ENCODE measurements at places on chromosomes 7 and 10.

GRCh38 chr7:100477871-100478267 is 1.1 kb downstream of the TSC22D4 start:
- no peak for DNase-seq

DNA sequence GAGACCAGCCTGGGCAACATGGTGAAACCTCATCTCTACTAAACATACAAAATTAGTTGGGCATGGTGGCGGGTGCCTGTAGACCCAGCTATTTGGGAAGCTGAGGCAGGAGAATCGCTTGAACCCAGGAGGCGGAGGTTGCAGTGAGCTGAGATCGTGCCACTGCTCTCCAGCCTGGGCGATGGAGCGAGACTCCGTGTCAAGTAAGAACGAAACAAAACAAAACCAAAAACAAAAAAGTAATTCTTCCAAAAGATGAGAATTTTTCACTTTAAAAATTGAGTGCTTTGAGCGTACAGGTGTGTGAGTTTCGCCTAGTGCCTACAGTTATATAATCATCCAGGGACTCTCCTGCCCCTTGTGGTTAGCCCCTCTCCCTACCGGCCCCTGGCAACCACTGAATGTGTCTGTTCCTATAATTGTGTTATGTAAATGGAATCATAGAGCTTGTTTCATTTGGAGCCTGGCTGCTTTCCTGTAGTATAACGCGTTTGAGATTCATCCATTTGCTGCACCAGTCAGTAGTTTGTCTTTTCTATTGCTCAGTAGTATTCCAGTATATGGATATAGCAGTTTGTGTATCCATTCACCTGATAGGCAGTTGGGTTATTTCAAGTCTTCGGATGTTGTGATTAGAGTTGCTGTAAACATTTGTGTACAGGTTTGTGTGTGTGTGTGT is 80.0 kb downstream of the RBM33 start:
- DNase-seq, result no peak

GRCh38 chr10:13536674-13537366 is 8.0 kb upstream of the BEND7 start:
- no peak for DNase-seq

- no peak for DNase-seq
Measured at GRCh38 chr10:114694752-114695151, 36.7 kb upstream of the ABLIM1 start.

GRCh38 chr10:8045726-8046494 is 8.6 kb upstream of the GATA3 start:
- no peak for DNase-seq

DNA sequence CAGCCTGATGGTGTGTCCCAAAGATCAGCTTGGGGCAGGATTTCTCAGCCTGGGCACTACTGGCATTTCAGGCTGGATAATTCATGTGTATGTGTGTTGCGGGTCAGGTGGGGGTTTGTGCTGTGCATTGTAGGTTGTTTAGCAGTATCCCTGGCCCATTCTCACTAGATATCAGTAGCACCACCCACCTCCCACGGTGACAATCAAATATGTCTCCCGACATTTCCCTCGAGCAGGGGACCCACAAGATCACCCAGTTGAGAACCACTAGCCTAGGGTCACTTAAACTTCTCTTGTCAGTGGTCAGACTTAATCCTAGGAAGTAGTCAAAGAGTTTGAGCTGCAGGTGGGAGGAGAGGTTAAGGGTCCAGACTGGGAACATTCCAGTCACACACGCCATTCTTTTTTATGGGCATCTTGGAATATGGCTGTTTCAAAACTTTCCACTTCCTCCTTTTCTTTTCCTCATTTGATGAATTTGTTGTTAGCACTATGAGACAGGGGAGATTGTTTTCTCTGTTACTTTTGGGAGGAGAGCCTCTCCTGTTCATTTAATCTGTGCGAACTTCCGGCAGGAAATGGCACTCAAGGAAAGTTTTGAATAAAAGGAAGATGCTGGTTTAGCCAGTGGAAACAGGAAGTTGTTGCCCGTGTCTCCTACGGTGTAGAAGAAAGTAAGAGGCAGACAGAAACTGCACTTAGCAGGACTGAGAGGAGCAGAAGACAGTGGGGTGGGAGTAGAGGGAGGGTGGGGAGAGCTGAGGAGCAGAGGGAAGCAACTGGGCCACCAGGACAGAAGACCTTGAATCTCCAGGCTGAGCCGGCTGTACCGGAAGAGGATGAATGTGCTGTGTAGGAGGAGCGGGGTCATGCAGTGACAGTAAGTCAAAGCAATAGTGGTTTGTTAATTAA is 17.6 kb upstream of the EXOC6 start:
- no peak for DNase-seq

GRCh38 chr7:133288970-133289369 is 36.1 kb downstream of the EXOC4 start:
- DNase-seq, result no peak

- DNase-seq, result no peak
Measured at GRCh38 chr7:55415173-55415778, 50.1 kb downstream of the LANCL2 start.

- no peak for DNase-seq
Measured at GRCh38 chr7:121803039-121803438, 69.9 kb upstream of the PTPRZ1 start.

GRCh38 chr7:156220701-156221100 is 408.4 kb upstream of the SHH start:
- DNase-seq, result no peak

DNA sequence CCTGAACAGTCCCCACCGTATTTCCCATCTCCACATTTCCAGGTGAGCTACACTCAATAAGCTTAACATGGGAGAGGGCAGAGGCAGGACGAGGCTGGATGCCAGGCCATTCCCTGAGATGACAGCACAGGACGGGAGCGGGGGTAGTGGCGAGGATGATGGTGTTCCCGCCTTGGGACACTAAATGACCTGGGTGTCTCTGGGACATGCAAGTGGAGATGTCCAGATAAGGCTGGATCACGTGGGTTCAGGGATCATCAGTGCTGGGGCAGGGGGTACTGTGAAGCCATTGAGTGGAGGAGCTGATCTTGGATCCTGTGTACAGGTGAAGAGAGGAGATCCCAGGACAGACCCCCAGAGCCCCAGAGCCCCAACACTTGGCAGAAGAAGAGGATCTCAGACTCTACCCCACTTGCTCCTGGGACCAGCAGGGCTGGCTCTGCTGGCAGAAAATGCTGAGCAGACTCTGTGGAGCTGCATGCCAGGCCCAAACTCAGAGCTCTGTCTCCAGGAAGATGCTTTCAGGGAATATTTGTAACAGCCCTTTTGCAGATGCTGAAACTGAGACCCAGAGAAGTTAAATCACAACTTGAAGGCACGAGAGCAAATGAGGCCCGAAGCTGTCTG is 29.7 kb upstream of the HSPA12A start:
- no peak for DNase-seq

GRCh38 chr10:68088740-68089139 is 13.7 kb upstream of the HERC4 start:
- DNase-seq, result no peak

DNA sequence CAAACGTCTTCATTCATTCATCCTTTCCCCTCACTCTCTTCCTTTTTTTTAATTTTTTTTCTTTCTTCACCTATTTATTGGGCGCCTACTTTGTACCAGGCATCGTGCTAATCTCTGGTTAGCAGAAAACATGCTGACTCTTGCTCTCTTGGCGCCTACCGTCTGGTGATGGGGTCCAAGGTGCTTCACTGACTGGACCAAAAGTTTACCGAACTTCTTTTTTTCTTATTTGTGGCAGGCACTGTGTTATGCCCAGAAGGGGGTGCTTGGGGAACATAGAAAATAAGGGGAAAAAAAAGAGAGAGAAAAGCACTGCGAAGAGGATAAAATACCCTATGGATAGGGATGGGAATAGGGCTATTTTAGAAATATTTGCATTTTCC is 505 bp upstream of the FAM204A start:
- no peak for DNase-seq

GRCh38 chr10:126160971-126161630 is 227.2 kb downstream of the ADAM12 start:
- no peak for DNase-seq

DNA sequence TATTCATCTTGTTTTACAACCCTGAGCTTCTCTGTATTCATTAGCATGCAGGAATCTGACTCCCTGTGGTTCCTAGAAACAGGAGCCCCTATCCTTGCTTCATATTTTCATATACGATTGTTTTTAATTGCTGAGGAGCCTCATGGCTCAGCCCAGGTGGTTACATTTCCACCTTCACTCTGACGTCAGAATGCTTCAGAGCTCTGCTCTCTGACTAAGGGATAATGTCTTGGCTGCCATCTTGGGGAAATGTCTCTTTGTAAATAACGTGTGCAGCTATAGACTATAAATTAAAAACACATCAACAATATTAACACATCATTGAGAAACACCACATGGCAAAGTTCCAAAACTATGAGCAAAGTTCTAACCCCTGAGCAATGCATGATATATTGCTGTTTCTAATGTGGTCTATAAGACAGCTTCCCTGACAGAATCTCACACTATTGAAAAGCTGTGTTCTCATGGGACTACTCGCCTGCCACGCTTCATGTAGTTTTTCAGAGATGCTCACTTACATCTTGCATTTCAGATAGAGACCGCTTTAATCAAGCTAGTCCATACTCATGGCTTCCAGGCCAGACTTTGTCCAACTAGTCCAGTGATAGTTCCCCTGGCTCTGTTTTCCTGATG is 227.0 kb downstream of the SORCS3 start:
- no peak for DNase-seq

- no peak for DNase-seq
Measured at GRCh38 chr7:141073641-141074161, at the start of gene TMEM178B. TSS of gene TMEM178B (plus strand) at chr7:141074064.

DNA sequence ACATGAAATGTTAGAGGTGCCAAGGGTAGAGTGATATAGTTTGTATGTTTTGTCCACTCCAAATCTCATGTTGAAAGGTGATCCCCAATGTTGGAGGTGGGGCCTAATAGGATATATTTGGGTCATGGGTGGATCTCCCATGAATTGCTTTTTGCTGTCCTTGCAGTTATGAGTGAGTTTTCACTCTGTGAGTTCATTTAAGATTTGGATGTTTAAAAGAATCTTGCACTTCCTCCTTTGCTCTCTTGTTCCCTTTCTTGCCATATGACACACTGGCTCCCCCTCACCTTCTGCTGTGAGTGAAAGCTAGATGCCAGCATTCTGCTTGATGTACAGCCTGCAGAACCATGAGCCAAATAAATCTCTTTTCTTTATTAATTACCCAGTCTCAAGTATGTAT is 269.2 kb downstream of the ZWINT start:
- DNase-seq, result no peak

DNA sequence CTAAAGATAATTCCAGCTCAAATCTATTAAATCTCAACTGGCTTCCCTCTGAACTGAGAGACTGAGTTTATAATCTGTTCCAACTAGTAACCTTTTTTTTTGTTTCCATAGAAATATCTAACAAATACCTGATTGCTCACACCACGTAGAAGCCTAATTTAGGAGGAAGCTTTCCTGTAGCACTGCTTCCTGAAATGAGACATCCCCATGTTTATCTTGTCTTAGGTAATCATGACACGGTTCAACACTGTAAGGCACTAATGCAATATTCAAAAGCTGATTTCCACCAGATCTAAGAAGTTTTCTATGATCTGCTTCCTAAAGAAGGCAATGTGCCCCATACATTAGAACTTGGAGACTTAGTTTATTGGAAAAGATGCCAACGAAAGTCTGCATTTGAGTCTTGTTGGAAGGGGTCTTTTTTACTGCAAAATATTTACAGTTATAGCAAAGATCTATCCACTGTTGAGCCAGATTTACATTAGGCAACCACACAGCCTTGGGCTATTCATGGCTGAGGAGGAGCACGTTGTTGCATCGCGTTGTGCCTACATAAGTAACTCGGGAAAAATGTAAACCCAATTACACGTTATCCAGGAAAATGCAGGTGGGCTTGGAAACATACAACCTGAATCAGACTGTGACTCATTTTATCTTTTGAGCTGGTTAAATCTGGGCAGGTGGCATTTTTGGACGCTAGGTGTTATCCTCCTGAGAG is 66.3 kb downstream of the VIPR2 start:
- no peak for DNase-seq

- DNase-seq, result no peak
Measured at GRCh38 chr7:98870121-98870651, 372 bp upstream of the TMEM130 start.

GRCh38 chr7:93148144-93148543 is at the start of gene SAMD9L:
TSS of gene SAMD9L (minus strand) at chr7:93148385. CDS start at chr7:93135971, 12,414 bp downstream.
- DNase-seq, result no peak

GRCh38 chr10:68275600-68276126 is 43.8 kb upstream of the ATOH7 start:
- no peak for DNase-seq

GRCh38 chr7:148852272-148852671 is 31.8 kb downstream of the EZH2 start:
- no peak for DNase-seq

- no peak for DNase-seq
Measured at GRCh38 chr10:104342941-104343411, 4.7 kb upstream of the ITPRIP start.

GRCh38 chr10:17240616-17241015 is 12.6 kb downstream of the VIM start:
- DNase-seq, result no peak

GRCh38 chr10:98560565-98560964 is 113.8 kb upstream of the HPS1 start:
- DNase-seq, result no peak

- no peak for DNase-seq
Measured at GRCh38 chr10:88979153-88979562, 11.4 kb upstream of the FAS start.

DNA sequence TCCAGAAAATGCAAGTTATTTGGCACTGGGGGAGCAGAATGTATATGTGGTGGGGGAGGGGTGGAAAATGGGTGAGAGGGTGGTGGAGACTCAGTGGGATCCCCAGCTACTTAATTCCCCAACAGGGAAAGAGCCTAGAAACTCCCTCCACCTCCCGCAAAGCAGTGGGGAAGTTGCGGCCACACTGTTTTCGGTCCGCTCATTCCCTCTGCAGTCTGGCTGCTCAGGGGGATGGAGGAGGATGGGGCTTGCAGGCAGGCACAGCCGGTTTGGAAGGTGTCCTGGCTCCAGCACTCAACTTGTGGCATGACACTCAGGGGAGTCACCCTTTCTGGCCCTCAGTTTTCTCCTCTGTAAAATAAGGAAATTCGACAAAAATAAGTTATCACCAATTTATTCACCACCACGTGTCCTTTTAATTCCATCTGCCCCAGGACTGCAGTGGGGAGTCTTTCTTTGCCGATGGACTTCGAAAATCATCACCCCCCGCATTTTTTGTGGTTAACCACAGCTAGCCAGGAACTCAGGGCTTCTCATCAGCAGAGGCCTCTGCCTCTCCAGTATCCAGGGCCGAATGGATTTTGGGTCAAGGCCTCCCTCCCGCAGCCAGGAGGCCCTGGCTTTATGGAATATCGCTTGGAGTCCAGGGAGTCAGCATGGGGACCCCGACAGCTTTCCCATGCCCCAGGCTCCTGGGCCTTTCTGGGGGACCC is 1.6 kb upstream of the HTRA1 start:
- DNase-seq, result no peak

DNA sequence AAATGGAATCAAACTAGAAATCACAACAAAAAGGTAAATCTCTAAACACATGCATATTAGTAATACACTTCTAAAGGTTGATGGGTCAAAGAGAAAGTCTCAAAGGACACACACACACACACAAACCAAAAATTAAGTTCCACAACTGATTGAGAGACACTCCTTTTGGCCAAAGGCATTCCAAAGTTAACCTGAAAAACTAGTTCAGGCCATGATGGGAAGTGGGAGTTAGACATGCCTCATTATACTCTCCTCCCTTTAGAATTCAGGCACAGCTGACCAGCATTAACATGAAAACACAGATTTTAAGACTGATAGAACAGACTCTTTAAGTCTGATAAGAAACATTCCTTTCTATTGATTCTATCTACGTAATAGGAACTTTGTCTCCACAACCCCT is 332.4 kb upstream of the IGFBP3 start:
- DNase-seq, result no peak
